ENCODE measurements at places on chromosomes 6 and 20.

GRCh38 chr6:99219788-99220187 lies 129.7 kb downstream of the FAXC start:
- DNase-seq: no peak

DNA sequence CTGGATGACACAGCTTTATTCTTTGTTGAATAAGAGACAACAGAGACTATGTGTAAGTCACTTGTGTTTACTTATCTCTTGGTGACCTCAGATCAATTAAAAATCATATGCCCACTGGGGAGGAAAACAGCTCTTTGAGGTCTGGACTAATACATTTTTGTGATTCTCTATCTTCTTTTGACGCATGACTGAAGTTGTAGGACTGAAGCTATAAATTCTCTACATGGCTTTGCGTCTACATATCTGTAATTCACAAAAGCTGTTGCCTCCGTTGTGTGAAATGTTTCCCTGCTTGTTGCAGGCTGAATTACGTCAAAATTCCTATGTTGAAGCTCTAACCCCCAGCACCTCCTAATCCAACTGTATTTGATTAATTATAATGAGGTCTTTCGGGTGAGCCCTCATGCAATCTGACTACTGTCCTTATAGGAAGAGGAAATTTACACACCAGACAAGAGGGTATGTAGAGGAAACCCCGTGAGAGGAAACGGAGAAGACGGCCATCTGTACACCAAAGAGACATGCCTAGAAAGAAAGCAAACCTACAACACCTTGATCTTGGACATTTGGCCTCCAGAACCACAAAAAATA lies 481.6 kb downstream of the PRKN start:
- no peak for DNase-seq

GRCh38 chr6:160330619-160331018 lies 17.6 kb upstream of the SLC22A3 start:
- DNase-seq: no peak

DNA sequence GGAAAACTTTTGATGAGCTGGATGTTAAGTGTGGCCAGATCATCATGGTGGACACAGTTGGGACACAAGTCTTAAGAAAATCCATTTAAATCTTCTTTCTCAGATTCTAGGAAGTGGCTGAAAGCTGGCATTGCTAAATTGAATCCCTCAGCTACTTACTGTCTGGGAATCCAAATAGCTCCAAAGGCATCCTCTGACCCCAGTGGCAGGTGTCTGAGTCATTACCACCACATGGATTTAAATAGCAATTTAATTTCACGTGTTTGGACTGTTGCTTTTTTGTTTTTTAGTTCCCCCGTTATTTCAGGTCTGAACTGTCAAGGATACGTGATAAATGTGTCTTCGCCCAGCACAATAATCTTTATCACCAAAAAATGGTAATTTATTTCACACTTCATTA lies 33.2 kb upstream of the HDGFL1 start:
- DNase-seq: no peak

GRCh38 chr6:116409756-116410155 lies 39.0 kb downstream of the DSE start:
- peak; percentile 60 for DNase-seq

- no peak for DNase-seq
Observed at GRCh38 chr6:84739866-84740208, 24.6 kb downstream of the TBX18 start.

DNA sequence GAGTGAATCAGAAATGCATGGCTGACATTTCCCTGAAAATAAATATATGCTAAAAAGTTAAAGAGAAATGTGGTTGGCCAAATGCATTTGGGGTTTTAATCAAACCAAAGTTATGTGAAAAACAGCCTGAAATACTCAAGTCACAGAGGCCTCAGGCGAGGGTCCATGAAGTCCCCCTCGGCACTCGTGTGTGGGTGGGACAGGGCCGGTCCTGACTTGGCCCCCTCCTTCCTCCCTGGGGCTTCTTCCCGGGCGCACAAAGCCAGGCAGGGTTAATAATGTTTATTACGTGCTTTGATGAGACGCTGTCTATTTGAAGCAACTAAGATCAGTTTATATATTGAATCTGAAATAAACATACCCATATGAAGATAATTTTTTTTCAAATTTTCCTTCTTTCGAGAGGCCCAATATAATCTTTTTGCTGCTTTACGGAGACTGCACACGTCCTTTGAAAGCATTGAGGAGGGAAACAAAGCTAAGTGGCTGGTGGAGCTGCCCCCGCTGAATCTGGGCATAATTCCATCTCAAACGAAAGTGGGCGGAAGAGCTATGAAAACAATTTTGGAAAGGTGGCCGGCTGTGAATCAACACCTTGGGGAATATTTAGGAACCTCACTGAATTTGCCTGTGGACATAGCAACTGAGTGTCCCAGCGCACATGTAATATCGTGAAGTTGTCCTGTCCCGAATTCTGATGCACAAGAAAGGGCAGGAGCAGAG lies 55.8 kb upstream of the SMOC2 start:
- DNase-seq: no peak

DNA sequence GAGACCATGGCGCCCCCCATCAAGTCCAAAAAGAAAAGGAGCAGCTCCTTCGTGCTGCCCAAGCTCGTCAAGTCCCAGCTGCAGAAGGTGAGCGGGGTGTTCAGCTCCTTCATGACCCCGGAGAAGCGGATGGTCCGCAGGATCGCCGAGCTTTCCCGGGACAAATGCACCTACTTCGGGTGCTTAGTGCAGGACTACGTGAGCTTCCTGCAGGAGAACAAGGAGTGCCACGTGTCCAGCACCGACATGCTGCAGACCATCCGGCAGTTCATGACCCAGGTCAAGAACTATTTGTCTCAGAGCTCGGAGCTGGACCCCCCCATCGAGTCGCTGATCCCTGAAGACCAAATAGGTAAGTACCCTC lies 41.7 kb upstream of the NAA20 start:
- DNase-seq: no peak

Measured in memory B cell (primary cell).